ENCODE measurements at places on chromosomes 2 and 18.

- no peak overlapping the region for H3K27ac ChIP-seq
- no peaks in the 10 kb centered on the region for H3K27me3 ChIP-seq
- H3K4me1 ChIP-seq, result no peaks in the 10 kb centered on the region
- no peak overlapping the region for H3K4me3 ChIP-seq
These were observed 28.0 kb downstream of the STEAP3 start for GRCh38 chr2:119251652-119252051.

DNA sequence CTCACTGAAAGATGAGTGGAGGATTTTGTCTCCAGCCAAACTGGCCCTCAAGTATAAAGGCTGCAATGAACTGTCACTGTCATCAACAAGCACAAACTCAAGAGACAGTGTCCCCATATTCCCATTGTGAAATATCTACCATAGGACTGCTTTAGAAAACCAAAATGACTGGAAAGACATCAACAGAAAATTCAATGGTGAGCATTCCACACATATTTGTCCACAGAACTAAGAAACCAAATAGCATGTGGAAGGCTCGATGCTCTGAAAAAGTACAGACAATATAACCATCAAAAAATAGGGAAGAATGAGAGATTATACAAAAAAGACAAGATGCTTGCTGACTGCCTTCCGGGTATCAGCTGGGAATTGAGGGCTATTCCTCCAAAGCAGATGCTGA lies 37.6 kb downstream of the TGFBRAP1 start:
- no peaks in the 10 kb centered on the region for H3K4me1 ChIP-seq
- H3K27ac ChIP-seq, result no peak overlapping the region
- DNase-seq, result no peak
- no peaks in the 10 kb centered on the region for H3K27me3 ChIP-seq
- H3K36me3 ChIP-seq, result peaks cover 12% of the 10 kb centered on the region

- no peak overlapping the region for H3K4me3 ChIP-seq
- H3K27me3 ChIP-seq, result no peaks in the 10 kb centered on the region
- no peaks in the 10 kb centered on the region for H3K36me3 ChIP-seq
- H3K27ac ChIP-seq, result peak overlapping the region; percentile 87
These were observed 26.8 kb upstream of the SP3 start for GRCh38 chr2:173991856-173992588.

DNA sequence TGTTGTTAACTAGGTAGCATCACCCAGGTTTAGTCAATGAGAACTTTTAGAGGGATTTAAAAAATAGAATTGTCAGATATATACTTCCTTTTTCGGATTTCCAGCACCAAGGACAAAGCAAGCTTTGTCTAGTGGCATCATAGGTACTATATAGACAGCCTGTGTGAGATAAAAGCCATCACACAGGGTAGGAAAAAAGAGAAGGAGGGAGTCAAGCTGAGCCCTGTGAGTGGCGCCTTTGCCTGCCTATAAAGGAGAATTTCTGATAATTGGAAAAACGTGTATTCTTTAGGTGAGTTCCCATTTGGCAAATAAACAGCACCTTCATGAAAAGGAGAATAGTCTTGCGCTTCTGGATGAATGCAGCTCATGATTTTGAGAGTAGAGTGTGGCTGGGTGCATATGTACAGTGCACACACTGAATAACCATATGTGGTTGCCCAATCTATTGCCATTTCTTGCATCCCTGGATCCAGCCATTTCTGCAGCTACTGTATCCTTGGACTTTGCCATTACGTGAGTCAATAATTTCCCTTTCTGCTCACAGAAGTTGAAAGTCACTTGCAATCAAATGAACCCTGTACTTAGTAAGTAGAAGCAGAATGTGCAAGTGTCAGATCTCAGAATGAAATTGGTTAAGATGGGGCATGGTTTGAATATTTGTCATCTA lies 559.9 kb upstream of the MEX3C start:
- no peaks in the 10 kb centered on the region for H3K36me3 ChIP-seq
- H3K27ac ChIP-seq, result no peak overlapping the region
- no peaks in the 10 kb centered on the region for H3K27me3 ChIP-seq
- H3K4me3 ChIP-seq, result no peak overlapping the region
- DNase-seq, result no peak

DNA sequence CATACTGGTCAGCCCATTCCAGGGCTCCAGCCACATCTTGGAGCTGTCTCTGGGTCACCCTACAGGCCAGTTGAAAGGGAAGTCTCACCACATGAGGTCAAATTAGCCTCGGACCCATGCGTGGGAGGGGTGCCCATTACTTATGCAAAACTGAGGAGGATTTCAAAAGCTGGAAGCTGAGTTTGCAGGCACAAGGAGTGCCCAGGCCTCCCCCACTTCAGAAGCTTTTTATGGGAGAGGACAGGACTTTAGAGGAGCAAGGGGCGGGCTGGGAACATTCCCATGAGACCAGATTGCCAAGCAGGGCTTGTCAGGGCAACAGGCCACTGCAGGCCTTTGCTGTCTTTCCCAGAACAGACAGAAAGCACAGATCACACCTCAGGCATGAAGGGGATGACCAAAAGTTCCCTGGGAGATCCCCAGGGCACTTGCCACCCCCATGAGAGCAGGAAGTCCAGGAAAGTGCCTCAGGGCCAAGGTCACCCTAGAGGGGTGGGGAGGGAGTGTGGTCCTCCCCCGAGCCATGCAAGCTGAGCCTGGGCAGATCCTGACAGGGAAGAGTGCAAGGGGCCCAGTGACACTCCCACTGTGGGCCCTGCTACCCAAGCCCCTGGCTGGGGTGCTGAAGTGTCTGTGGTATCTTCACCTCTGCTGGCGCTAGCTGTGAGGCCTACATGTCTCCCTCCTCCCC lies 267.7 kb downstream of the BCL11A start:
- no peak overlapping the region for H3K4me3 ChIP-seq
- H3K36me3 ChIP-seq, result no peaks in the 10 kb centered on the region
- no peaks in the 10 kb centered on the region for H3K27me3 ChIP-seq

- no peak overlapping the region for H3K4me3 ChIP-seq
- DNase-seq, result no peak
- H3K36me3 ChIP-seq, result no peaks in the 10 kb centered on the region
- no peak overlapping the region for H3K27ac ChIP-seq
- no peaks in the 10 kb centered on the region for H3K27me3 ChIP-seq
- H3K4me1 ChIP-seq, result no peaks in the 10 kb centered on the region
These were observed 75.6 kb upstream of the CCDC150 start for GRCh38 chr2:196563876-196564275.

- no peaks in the 10 kb centered on the region for H3K4me1 ChIP-seq
- H3K27ac ChIP-seq, result no peak overlapping the region
- DNase-seq, result no peak
- H3K27me3 ChIP-seq, result no peaks in the 10 kb centered on the region
- H3K4me3 ChIP-seq, result no peak overlapping the region
- H3K36me3 ChIP-seq, result no peaks in the 10 kb centered on the region
These were observed 1393.7 kb downstream of the DSC3 start for GRCh38 chr18:29648891-29649290.

DNA sequence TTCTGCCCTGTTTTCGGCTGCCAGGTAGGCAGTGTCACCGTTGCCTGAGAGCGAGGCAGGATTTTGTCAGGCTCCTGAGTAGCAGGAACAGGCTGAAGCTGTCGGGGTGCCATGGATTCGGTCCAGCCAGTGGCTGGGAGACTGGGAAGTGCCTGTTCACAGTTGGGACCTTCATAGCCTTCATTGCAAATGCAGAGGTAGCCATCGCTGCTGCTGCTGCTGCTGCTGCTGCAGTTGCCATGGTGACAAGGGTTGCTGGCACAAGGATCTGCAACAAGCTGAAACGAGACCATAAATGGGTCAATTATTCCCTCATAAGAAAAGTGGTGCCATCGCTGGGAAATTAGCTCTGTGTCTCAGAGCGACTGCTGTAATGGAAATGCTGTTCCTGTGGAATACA lies 122.7 kb downstream of the DNER start:
- no peak overlapping the region for H3K27ac ChIP-seq
- H3K27me3 ChIP-seq, result no peaks in the 10 kb centered on the region
- H3K4me3 ChIP-seq, result no peak overlapping the region
- DNase-seq, result no peak

GRCh38 chr2:190328573-190329147 lies 9.0 kb upstream of the HIBCH start:
- no peak overlapping the region for H3K27ac ChIP-seq
- H3K27me3 ChIP-seq, result no peaks in the 10 kb centered on the region
- DNase-seq, result no peak
- no peak overlapping the region for H3K4me3 ChIP-seq

DNA sequence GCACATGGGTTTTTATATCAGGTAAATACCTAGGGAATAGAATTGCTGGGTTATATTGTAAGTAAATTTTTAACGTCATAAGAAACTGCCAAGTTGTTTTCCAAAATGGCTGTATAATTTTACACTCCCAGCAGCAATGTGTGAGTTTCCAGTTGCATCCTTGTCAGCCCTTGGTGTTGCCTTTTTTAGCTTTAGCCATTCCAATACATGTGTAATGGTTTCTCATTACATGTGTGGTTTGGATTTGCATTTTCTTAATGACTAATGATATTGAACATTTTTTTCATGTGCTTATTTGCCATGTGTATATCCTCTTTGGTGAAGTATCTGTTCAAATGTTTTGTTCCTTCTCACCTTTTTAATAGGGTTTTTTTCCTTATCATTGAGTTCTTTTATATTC lies 70.8 kb downstream of the ABI2 start:
- no peak overlapping the region for H3K4me3 ChIP-seq
- no peaks in the 10 kb centered on the region for H3K27me3 ChIP-seq
- no peak for DNase-seq
- no peaks in the 10 kb centered on the region for H3K4me1 ChIP-seq

GRCh38 chr2:71778936-71779773 lies 325.8 kb downstream of the DYSF start:
- DNase-seq, result no peak
- no peak overlapping the region for H3K4me3 ChIP-seq
- no peaks in the 10 kb centered on the region for H3K27me3 ChIP-seq
- no peaks in the 10 kb centered on the region for H3K4me1 ChIP-seq

DNA sequence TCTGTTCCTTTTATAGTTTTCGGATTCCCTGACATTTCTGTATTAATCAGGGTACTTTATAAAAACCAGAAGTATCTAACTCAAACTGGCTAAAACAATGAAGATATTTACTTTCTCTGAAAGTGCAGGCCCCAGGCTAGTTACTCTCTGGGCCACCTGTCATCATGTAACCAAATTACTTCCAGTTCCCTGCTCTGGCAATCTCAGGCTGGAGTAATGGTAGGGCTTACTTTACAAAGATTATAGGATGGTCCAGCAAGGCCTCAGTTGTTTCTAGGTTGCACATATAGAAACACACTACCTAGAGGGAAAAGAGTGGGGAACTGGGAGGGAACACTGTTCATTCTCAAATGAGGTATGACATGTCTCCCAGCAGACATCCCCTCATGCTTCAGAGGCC lies 74.8 kb downstream of the CHST9 start:
- no peak overlapping the region for H3K27ac ChIP-seq
- no peaks in the 10 kb centered on the region for H3K4me1 ChIP-seq
- H3K4me3 ChIP-seq, result no peak overlapping the region
- DNase-seq, result no peak
- no peaks in the 10 kb centered on the region for H3K27me3 ChIP-seq
- H3K36me3 ChIP-seq, result no peaks in the 10 kb centered on the region

DNA sequence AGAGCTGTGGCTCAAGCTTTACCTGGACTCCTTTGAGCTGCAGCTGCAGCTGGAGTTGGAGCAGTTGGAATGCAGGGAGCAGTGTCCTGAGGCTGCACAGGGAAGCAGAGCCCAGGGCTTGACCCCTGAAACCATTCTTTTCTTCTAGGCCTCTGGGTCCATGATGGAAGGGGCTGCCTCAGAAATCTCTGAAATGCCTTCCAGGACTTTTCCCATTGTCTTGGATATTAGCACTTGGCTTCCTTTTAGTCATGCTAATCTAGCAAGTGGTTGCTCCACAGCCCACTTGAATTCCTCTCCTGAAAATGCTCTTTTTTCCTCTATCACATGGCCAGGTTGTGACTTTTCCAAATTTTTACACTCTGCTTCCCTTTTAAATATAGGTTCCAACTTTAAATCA lies 108.6 kb upstream of the RNF152 start:
- no peak overlapping the region for H3K27ac ChIP-seq
- H3K4me1 ChIP-seq, result no peaks in the 10 kb centered on the region
- H3K36me3 ChIP-seq, result no peaks in the 10 kb centered on the region
- DNase-seq, result no peak

DNA sequence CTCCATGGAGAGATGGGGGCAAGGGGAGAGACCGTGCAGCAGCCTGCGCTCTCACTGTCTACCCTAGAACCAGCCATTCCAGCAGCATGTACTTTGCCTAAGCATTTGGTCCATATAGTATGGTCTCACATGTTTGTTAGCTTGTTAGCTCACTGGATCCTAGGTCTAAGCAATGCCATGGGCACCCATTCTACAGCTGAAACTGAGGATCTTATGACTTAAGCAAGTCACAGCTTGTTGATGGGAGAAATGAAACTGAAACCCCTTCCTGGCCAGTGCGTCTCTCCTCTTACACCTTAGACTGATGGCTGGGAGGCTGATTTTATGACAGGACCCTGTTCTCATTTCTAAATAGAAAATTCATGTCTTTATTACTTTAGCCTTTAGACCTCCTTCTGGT lies 90.1 kb downstream of the EPAS1 start:
- peak overlapping the region; percentile 7 for H3K27ac ChIP-seq
- peaks cover 12% of the 10 kb centered on the region for H3K4me1 ChIP-seq
- no peaks in the 10 kb centered on the region for H3K36me3 ChIP-seq
- H3K4me3 ChIP-seq, result no peak overlapping the region
- H3K27me3 ChIP-seq, result no peaks in the 10 kb centered on the region

DNA sequence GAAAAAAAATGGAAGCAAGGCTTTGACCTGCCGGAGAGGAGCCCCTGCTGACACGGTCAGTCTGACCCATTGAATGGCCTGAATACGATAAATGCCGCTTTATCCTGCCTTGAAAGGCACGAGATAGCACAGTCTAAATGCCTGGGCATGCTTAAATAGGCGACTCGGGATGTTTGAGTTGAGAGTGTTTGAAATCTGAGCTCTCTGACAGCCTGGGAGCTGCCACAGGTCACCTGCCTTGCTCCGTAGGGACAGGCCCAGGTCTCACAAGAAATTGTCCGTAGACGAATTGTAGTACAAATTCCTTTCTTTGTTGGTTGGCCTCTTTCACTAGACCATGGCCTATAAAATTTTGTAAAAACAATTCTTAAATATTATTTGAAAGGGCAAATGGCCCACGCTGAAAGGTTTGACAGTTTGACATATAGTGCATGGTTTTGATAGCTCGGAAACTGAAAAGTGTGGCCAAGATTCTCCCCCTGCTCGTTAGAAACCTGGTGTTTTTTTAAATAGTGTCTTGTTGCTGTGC lies 72.8 kb downstream of the MEIS1 start:
- DNase-seq, result no peak
- H3K27me3 ChIP-seq, result no peaks in the 10 kb centered on the region
- no peaks in the 10 kb centered on the region for H3K4me1 ChIP-seq
- no peaks in the 10 kb centered on the region for H3K36me3 ChIP-seq
- no peak overlapping the region for H3K4me3 ChIP-seq
